Mesenteric fat pad (tissue), 1 donor: ENCODE measurements at places on chromosomes 4 and X. TPM values are rescaled to one million over a fixed set of nuclear protein-coding genes. Genes with fewer than 3 reads are reported as not detected.

DNA sequence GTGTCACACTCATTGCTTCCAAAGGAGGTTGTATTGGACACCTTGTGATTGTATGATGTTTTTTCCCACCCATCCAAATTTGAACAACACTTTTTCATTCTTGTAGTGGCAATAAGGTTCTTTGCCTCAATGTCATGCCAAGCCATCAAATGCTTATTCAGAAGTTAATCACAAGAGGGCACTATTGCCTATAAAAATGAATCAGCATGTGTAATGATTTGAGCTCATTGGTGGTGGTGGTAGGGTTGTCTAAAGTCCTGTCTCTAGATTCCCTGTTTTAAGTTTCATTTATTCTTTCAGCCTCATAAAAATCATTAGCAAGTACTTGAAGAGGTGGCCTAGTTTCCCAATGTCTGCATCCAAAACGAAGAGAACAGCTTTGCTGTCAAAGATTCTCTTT, 37.0 kb downstream of the IRS4 start:
- no peak for DNase-seq

DNA sequence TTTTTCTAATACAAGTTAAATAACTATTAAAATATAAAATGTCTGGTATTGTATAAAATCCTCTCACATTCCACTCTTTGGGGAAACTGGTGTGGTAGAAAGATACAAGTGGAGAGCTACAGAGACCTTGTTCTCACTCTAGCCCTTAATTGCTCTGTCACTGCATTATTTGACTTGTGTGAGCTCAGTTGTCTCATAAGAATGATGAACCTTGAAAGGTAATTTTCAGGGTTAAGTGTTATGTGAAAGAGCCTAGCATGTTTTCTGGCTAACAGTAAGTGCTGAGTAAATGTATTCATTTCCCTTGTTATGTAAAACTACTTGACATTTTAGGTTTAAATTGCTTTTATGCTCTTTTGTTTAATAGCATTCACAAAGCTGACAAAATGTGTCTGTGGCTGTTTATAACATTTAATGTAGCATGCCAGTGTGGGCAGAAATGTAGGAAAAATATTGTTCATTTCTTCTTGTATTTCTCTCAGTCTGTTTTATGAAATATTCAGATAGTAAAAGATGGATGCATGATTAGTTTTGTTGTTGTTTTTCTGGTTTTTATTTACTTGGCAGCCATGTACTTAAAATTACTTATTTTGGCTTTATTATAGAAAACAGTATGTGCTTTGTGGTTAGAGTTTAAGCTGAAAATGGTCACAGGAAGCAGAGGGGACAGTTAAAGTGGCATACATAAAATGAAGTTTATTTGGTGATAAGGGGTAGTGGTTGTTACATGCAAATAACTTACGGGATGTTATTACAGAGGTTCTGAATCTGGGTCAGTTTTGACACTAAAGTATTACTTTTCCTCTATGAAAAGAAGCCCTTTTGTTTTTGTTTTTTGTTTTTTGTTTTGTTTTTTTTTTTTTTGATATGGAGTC, 29.2 kb downstream of the SLAIN2 start:
- no peak for DNase-seq

Gene SGCB
- 65.3 TPM for total RNA-seq

Gene EXOC1L
- total RNA-seq, result not detected

Gene LEF1
- 3.1 TPM for total RNA-seq

Gene SSR4
- total RNA-seq, result 191 TPM

GRCh38 chr4:62324215-62324614, 1124.1 kb downstream of the ADGRL3 start:
- no peak for DNase-seq

DNA sequence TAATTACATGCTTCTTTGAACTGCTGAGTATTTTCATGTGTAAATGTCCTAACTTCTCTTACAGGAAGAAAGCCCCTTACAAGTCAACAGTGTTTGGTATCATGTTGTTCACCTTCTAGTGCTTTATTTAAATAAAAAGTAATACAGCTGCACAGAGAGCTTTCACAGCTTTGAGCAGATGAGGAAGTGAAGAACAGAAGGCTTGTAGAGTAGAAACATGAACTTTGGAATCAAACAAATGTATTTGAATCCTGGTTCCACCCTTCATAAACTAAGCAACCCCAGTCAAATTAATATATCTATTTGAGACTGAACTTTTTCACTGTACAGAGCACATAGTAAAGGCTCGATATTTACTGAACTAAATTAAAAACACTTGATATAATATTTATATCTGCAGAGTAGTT, 120.5 kb downstream of the CAMK2D start:
- DNase-seq, result no peak

DNA sequence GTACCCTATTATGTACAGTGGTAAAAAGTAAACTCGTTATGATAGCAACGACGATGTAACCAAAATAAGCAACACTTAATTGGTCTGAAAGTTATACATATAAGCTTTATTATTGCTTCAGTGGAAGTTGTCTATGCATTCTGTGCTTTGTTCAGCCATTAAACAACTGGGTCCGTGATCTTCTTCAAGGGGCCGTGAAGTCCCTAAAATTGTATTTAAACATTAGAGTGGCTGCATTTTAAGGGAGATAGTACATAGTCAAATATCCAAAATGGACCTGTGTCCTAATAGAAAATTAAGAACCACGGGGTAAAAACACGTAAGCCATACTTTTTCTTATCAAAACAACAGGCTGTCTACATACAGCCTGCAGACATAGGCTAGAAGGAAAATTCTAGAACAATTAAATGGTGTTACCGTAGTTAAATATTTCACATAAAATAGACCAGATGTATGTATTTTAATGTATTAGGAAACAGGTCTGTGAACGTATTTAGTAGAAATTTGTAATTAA, 2.1 kb downstream of the GUCY1A1 start:
- no peak for DNase-seq

GRCh38 chr4:21507439-21507838, 441.1 kb downstream of the KCNIP4 start:
- no peak for DNase-seq

Gene DCLK2
- 4.3 TPM for total RNA-seq
